ENCODE measurements at places on chromosomes 11 and 22.

DNA sequence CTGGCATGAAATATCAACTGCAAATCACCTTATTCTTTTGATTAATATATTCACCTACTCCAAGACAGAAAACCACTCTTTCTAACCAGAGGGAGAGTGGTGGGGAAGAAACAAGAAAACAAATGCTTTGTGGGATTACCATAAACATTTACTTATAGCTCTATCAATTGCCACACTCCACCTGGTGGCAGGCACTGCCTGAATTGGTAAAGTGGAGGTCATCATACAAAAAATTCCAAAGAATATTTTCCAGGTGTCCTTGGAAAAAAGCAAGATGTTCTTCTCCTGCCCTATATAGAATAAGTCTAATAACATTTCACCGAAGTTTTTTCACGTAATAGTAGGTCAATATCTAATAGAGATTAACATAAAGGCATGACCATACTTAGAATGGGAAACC lies 45.3 kb downstream of the PHF21A start:
- no peak for DNase-seq

GRCh38 chr11:11313426-11313825 lies 39.6 kb downstream of the CSNK2A3 start:
- DNase-seq = peak; percentile 8

DNA sequence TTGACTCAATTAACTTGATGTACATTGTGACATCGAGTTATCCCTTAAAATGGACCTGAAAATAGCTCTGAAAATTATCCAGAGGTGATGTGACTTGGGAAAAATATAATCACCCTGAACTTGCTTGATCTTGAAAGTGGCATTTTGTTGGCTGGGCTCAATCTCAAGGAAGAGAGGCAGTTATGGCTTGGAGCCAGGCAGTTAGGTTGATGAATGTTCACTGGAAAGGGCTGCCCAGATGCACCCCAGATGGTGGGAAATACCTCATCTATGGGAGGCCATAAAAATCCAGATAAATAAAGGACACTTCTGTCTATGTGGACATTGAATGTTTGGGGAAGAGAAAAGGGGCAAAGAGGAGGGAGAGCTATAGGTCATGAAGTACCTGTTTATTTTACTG lies 55.7 kb upstream of the OR5AN1 start:
- DNase-seq = no peak

DNA sequence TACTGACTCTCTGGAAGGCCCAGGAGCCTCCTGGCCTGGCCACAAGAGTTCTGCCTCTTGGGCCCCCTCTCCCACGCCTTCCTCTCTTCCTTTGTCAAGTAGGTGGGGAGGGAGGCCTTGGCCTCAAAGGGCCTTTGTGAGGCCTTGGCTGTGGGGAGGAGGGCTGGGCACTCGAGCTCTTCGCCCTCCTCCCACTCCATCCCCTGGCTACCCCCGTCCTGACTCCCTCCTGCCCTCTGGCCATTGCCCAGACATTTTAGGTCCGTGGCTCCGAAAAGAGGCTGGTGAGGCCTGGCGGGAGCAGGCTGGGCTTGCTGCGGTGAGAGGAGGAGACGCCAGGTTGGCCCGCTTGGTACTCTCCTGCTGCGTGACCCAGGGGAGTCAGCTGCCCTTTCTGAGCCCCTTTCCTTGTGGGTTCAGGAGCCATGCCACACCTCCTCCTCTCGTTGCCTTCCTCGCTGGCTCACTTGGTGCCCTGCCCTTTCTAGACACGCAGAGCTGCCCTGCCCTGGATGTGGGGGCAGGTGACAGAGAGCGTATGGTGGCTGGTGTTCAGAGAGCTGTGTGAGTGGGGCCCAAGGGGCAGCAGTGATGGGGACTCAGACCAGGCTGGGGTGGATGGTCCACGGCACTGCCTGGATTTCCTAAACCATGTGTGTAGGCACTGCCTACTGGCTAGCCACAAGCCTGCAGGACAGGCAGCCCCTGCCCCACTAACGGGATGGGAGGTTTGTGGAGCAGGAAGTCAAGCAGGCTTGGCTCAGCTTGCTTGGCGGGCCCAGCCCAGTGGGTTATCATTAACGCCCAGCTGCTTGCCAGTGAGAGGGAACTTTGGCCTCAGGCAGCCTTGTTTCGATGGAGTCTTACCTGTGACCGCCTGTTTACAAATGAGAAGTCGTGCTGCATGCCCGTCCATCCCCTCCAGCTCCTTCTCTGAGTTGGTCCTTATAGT lies 15.8 kb upstream of the OMP start:
- DNase-seq = no peak

- DNase-seq = no peak
These were observed 154.8 kb upstream of the TBCEL start for GRCh38 chr11:120869097-120869496.

DNA sequence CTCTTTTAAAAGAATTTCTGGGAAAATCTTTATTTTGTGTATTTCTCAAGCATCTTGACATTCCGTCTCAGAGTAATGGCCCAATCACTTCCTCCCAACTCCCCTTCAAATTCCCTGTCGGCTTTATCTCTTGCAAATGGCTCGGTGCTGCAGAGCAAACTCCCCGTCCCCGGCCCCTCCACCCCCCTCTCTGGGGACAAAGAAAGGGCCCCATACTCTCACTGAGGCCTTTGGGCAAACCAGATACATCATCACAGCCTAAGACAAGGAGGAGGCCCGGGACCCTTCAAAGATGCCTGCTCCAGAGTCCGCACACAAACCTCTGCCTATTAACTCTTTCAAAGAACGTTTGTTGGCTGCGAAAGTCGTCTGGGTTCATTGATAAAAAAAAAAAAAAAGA lies 3.9 kb upstream of the SMIM38 start:
- DNase-seq = no peak

- DNase-seq = no peak
These were observed 67.8 kb downstream of the DEPDC5 start for GRCh38 chr22:31821572-31821971.

- no peak for DNase-seq
These were observed 150.1 kb downstream of the MN1 start for GRCh38 chr22:27651486-27651885.

GRCh38 chr11:28763151-28763550 lies 655.0 kb downstream of the METTL15 start:
- DNase-seq = no peak

DNA sequence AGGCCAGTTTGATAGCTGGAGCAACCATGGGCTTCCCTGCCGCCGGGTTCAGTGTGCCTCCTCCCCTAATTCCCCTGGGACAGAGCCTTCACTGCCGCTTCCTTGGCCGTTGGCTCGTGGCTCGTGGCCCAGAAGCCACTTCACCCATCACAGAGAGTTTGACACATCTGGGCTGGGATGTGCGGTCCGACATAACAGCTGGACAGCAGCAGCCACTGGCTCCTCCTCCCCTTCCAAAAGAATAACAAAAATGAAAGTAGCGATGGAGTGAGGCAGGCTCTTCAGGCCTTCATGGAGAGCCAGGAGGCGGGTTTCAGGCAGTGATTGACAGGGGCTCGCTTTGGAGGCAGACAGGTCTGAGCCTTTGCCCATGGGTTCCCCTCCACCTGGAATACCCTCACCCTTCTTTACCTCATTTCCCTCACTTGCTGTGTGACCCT lies 8.2 kb downstream of the CREB3L1 start:
- no peak for DNase-seq

DNA sequence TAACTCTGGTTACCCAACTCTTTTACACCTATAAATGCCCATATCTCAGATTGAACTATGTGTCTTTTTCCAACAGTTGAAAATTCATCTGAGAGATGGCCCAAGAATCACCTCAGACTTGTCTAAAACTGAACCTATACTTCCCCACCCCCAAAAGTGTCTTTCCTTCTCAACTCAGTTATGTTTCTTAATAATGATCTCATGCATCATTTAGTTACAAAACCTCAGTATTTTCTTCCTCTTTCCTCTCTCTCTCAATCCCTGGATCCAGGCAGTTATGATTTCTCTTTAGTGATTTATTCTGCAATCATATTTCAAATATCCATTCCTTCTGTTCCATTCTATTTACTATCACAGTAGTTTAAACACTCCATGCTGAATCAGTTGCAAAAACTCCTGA lies 32.3 kb upstream of the ADSL start:
- no peak for DNase-seq

DNA sequence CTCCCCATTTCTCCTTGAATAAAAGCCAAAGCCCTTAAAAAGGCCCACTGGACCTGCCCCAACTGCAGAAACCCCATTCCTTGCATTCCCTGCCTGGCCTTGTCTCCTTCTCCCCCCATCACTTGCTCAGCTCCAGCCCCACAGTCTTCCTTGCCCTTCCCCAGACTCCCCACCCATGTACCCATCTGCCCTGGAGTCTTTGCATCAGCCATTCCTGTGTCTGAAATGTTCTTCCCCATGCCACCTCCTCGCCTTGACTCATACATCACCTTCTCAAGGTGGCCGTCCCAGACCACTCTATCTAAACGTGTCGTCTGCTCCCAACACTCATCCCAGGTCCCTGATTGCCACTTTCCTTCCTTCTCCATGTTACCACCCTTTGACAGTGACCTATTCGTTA lies 77.4 kb upstream of the SHANK2 start:
- DNase-seq = no peak

DNA sequence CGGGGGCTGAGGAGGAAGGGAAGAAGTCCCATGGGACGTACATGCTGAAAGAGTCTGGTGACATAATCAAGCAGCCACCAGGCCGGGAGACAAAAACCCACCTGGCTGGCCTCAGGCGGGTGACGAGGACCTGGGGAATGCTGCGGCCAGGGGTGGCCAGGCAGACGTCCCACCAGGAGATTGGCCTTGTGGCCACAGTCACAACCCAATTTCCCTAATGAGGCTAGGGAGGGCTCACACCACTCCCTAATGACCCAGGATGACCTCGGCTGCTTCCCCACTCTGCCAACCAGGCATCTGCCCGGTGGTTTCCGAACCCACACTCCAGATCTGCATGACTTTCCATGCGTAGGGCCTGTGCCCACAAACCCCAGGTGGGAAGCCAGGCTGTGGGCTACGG lies 66.9 kb downstream of the SCUBE1 start:
- no peak for DNase-seq

DNA sequence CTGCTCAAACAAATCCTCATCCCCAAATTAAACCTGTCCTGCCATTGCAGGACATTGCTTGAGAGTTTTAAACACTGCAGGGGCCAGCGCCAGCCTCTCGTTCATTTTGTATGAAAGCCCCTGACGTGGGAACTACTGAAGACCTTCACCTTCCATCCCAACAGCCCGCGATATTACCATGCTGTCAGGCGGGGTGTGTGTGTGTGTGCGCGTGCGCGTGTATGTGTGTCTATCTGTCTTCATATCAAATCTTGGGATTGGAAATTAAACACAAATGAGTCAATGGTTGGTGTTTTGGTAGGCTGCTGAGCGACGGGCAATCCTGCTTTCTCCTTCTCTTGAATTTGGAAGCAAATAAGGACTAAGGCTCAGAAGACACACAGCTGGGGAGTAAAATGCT lies 776.9 kb downstream of the TBC1D22A start:
- no peak for DNase-seq

DNA sequence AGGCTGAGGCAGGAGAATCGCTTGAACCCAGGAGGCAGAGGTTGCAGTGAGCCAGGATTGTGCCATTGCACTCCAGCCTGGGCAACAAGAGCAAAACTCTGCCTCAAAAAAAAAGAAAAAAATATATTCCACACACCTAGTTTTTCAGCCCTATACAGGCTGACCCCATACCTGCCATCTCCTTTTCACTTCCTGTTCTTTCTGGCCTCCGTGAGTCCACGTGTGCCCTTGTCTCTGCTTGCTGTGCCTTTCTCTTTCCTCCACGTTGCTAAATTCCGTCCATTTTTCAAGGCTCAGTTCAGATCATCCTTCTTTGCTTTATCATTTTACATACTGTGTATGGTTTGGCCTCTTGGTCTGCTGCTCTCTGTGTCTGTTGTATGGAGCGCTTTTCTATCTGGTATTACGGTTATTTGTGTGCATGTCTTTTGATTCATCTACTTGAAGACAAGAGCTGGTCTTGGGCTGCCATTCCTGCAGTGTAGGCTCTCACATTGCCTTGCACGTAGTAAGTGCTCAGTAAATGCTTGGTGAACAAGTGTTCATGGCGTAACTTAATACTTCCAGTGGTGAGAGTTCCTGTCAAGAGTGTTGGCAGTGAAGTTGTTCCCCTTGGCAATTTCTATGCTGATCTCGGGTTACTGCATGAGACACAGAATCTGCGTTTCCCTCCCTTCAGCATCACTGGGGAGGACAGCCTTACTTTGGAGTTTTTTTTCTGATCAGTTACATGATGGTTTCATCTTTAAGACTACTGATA lies 57.5 kb downstream of the PTPRJ start:
- DNase-seq = no peak

DNA sequence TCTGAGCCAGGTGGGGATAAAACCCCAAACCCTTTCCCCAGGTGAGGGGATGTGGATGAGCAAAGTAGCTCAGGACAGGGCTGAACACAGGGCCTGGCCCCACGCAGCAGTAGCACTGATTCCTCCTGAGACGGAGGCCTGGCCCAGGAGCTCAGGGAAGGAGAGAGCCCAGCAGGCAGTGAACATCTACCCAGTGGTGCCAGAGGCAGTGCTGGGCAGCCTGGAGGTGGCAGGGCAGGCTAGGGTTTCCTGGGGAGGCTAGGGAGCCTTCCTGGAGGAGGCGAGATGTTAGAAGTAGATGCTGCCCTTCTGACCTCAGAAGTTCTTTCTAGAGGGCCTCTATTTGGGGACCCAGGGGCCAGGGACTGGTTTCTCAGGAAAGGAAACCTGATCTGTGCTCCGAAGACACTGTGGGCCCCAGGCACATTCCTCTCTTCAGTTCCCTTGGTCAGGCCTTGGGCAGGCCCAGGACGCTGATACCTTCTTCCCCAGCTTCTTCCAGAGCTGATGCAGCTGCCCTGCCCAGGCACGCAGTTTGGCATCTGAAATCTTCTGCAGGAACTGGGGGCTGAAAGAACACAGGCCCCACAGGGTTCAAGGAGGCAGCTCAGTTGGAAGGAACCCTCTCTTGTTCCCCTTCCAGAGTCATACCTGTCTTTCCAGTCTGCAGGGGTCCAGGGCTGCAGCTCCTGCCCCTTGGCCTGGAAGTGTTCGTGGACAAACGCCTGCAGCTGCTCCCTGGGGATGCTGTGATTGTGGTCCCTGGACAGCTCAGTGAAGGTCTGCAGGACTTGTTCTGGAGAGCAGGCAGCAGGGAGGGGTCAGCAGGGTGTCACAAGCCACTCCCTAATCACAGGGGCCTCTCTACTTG lies 16.8 kb downstream of the TREH start:
- DNase-seq = no peak

- DNase-seq = no peak
These were observed 350.4 kb upstream of the B3GAT1 start for GRCh38 chr11:134762248-134763029.

GRCh38 chr11:113255096-113255495 lies 59.3 kb upstream of the TTC12 start:
- no peak for DNase-seq

DNA sequence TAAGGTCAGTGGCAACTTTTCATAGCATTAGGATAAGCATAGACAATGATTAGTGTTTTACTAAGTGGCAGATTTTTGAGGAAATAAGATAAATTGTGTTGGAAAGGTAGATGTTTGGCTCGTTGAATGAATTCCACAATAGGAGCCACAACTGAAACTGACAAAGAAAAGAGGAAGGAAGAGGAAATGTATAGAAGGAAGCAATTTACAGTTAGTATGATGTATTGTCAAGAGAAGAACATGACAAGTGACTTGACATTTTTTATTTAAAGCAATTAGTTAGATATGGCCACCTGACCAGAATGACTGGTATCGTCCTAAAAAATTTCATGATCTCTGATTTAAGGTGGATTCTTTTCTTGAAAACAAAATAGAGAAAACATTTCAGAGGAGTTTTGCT lies 3.1 kb upstream of the RAG2 start:
- DNase-seq = no peak

- no peak for DNase-seq
These were observed 8.0 kb upstream of the PDGFB start for GRCh38 chr22:39252461-39253434.
